ENCODE measurements at places on chromosomes 7 and 10.

DNA sequence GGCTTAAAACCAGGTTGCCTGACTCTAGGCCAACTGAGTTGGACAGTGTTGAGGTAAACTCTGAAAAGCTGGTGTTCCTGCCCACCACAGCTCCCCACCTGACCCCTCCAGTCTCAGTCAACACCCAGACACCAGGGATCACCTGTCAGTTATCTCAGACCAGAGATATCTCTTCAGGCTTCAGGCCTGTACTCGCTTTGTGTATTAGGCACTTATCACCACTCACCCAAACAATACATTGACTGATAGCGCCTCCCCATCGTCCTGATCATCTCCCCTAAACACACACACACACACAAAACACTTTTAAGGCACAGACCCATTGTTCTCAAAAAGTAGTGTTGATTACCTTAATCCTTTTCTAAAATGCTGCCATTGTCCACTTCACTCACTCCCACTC lies 111.5 kb downstream of the PLCE1 start:
- no peak for DNase-seq

- no peak for DNase-seq
These were observed 35.5 kb downstream of the CLIP2 start for GRCh38 chr7:74324531-74325209.

DNA sequence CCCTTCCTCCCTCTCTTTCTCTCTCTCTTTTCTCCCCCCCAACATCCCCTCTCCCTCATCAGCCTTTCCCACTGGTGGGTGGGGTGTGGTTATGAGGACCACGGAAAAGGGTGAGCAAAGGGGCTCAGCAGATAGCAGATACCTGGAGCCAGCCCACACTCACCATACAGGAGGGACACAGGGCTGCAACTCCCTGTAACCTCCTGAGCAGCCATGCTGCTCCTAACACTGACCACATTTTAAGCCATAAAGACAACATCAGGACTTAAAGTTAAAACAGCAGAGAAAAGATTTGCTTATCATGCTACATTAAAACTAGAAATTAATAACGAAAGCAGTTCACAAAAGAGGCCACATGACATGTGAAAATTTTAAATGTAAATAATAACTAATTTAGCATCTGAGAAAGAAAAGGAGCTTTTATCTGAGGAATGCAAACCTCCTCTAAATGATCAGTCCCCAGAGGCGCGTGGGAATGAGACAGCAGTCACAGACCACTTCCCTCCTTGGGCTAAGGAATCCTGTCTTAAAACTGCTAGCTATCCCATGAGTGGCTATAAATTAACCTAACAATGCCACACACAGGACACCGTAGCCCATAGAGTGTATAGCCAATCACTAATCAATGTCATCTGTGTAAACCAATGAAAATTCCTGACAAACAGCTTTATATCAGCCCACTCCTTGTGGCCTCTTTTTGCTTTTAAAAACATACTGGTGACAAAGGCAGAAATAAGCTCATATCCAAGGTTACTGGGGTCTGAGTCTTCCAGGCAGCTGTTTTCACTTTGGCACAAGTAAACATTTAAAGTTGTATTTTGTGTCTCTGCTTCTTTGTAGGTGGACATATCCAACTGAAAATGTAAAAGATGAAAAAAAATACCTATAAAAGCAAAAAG lies 33.3 kb downstream of the PKD1L1 start:
- DNase-seq, result no peak

GRCh38 chr7:148419856-148420832 lies 170.4 kb upstream of the C7orf33 start:
- no peak for DNase-seq

- DNase-seq, result no peak
These were observed 7.7 kb upstream of the TRUB1 start for GRCh38 chr10:114930320-114930719.

GRCh38 chr7:30012757-30013156 lies 13.7 kb downstream of the FKBP14 start:
- DNase-seq, result no peak

DNA sequence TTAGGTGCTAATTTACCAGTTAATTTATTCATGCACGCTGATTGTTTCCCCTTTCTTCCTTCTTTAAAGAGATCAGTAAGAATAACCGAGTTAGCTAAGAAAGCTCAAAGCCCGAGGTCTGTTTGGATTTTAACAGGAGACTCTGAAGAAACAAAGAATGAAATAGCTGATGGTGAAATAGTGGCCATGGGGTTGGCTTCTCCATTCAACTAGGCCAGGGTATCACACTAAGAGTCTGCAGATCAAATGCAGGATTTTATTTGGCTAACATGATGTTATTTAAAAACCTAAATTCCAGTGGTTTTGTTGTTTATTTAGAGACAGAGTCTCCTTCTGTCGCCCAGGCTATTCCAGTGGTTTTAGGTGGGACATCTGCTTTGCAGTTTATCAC lies 65.2 kb upstream of the SYPL1 start:
- DNase-seq, result no peak

DNA sequence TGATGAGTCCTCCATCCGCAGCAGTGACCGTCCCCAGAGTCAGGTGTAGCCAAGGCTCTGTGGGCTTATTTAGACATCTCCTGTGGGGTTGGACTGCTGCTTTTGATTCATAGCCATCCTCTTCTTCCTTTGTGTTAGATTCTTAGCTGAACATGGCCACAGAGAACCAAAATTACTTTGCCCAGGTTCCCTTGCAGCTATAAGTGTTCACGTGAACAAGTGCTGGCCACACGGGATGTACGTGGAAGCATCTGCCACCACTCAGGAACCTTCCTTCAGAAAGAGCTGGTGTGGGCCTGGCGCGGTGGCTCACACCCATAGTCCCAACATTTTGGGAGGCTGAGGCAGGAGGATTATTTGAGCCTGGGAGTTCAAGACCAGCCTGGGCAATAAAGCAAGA lies 49.1 kb downstream of the TMEM209 start:
- no peak for DNase-seq

GRCh38 chr10:52019077-52019555 lies 295.0 kb upstream of the DKK1 start:
- no peak for DNase-seq
